ENCODE measurements at places on chromosomes 5 and 9. TPM values are rescaled to one million over a fixed set of nuclear protein-coding genes. Genes with fewer than 3 reads are reported as not detected.

PCDHB8 gene
- 1.3 TPM for polyA plus RNA-seq

EIF4E1B gene
- polyA plus RNA-seq = 0.08 TPM

SPATA31E1 gene
- polyA plus RNA-seq = not detected

IRGM gene
- polyA plus RNA-seq = 1.2 TPM

DCAF12 gene
- polyA plus RNA-seq = 64.7 TPM

SVEP1 gene
- 7.4 TPM for polyA plus RNA-seq

DNA sequence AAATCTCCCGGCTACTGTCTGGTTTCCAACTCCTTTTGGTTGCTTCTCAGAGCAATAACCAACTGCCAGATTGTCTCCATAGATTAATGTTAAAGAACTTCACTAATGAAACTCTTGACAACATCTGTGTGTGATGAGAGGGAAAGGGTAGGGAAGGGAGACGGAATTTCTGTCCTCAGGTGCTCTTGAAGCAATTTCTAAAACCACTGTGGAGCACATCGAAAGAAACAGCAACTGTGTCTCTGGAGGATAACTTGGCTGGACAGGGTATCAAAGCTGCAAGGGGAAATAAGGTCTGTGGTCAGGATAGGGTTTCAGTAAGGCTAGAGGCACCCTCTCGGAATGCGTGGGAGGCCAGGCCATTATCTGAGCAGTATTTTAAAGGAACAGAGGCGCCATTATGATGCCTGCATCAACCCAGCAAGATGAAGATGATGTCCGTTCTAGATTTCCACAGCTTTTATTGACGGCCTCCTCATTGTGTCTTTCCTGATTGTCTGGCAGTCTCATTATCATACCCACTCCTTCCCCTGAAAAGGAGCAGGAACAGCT is 76.6 kb downstream of the RORB start:
- peak; percentile 12 for DNase-seq

DNA sequence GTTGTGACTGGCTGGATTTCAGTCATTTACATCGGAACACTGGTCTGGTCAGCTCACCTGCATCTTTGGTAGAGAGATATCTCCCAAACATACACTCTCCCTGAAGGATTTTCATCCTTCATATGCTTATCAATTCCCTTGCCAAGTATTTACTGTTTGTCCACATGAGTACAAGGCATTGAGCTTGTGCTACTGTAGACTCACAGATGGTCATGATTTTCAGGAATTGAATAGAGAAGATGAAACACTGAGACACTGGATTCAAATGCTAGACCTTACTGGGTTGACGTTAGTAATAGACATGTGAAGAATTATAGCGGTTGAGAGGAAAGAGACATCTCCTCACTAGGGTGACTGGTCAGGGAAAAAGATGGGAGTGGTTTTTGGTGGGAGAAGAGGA is 62.9 kb upstream of the ABL1 start:
- DNase-seq = no peak

DNA sequence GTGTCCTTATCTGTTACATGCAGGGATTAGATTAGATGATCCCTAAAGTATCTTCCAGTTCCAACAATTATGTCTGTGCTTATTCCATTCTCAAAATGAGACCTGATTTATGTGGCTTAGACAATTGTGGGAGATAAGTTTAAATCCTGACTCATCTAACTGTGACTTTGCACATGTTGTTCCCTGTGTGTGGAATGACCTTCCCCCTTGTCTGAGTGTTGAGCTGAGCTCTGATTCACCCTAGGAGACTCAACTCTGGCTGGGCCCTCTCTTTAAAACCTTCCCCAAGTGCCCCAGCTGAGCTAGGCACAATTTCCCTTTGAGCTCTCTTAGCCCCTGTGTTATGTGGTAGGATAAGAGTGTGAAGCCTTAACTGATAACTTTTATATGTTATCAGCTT is 118.9 kb upstream of the ELL2 start:
- no peak for DNase-seq

DNA sequence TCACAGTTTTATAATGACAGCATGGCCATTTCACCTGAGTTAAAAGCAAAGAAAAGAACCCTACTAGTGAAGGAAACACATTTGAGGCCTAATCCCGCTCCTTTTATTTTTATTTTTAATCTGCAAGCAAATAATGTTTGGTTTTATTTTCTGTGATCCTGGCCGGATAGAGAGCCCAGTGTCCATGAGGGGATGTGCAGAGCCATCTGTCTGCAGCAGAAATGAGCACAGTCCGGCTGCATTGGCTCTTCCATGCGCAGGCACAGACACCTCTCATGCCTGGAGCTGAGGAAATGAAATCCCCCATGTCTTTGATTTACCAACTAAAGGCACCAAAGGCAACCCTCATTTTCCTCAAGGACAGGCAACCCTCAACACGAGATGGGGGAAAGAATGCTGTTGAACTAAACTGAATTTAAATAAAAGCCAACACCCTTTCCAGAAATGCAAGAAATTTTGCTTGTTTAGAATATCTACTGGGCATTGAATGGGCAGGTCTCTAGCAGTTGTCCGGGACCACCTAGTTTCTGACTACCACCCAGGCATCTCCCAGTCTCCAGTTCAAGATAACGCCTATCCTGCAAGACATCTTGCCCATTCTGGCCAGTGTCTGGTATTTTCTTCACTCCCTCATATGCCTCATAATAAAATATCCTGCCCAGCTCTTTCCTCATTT is 47.9 kb upstream of the SEMA6A start:
- no peak for DNase-seq

DNA sequence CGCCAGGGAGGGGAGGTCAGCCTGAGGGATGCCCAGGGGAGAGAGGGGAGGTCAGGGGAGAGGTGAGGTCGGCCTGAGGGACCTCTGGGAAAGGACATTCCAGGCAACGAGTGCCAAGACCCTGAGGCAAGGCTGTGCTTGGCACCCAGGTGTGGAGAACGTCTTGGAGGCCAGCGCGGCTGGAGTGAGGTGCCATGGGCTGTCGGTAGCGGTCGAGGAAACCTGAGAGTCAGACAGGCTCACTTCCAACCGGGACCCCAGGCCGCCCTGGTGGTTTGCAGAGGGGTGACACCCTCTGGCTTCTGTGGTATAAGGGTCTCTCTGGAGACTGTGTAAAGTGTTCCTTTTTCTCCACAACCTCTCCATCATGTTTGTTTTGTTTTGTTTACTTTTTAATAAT is 82.9 kb downstream of the CACNA1B start:
- no peak for DNase-seq

DNA sequence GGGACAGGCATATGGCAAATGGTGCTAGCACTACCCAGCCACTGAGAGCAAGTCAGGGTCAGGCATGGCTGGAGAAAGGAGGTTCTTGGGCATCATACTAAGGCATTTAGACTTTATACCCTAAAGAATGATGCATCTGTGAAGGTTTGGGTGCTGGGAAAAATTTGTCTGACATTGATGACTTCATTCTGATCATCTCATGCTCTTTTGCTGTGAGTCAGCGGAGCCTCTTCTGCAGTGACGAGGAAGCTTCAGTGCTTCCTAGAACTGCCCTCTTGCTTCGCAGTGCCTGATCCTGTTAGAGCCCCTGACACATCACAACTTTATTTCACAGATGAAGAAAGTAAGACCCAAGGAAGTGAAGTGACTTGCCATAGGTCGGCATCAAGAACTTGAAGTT is 266.6 kb upstream of the GAS1 start:
- no peak for DNase-seq

DNA sequence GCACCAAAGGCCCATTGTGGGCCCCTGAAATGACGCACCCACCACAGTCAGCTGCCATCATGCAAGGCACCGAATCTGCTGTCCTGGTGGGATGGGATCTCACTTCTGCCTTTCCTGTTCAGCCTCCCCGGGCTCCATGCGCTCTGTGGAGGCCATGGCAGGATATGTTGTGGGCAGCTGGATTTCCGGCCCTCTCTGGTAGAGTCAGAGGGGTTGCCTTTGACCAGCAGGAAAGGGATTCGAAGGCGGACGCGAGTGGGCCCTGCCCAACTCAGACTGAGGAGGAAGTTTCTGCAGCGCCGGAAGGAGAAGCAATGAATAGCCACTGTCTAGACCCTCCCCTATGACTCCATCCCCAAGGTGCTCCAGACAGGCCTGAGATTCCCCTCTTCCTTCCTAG is 35.5 kb downstream of the GADD45G start:
- DNase-seq = no peak

DNA sequence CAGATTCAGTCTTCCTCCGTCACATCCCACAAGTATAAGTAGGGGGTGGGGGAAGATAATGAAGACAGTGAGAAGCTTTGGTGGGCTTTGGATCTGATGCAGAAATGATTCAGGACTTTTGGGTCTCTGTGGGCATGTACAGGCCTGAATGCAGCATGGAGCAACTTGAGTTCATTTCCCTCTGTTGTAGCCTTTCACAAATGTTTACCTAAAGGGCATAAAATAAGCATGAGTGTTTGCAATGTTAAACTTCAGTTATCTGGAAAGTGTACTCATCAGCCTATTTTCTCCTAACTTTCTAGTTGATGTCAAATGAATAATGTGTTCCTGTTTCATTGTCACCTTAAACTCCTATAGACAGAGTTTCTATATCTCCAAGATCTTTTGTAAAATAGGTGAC is 39.3 kb downstream of the GARNL3 start:
- no peak for DNase-seq

DNA sequence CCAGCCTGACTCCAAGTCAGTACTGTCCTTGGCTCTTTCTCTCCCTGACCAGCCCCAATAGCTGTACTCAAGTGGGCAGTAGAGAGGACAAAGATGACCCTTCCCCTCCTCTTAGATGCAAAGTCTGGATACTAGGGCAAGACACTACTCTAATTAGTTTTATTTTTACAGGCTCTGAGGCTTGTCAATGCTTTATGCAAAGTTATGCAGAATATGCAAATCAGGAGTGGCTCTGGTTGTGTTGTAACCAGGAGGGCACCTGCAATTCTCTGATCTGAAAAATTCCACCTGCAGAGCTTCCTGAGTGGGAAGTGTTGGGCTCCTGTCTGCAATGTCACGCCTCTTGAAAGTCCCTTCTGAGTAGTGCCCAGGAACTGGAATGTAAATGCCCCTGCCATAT is 201.5 kb downstream of the RGS3 start:
- DNase-seq = no peak

DNA sequence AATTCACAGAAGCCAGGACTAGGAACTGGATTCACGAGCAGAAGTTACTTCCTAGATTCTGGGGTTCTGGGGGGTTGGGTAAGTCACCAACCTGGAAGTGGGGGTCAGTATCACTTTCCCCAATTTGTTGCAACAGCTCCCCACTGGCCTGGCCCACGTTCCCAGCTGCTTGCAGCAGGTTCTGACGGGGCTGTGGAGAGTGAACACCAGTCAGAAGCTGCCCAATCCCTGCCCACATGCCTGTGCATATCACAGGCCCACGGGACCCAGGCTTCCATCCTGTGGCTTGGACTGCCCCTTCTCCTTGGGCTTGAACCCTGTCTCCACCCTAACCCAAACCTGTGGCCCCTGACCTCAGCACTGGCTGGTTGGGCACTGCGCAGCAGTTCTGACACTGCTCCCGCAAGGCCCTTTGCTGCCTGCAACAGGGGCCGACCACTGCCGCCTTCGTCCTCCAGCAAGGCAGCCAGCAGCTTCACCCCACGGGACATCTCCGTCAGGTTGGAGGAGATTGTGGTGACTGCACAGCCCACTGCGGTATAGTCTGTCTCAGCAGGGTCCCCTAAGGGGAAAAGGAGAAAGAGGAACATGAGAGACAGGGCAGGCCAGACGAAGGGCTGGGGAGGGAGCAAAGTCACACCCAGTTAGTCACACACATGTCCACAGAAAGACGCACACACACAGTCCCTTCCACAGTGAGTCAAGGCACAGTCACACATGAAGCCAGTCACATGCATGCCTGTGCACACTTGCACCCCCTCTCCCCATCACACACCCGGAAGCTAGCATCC is 13.1 kb downstream of the TLN1 start:
- DNase-seq = no peak

- DNase-seq = no peak
Measured at GRCh38 chr5:55052383-55052931, 28.4 kb downstream of the GZMK start.

GRCh38 chr9:33628865-33629410 is 104.9 kb downstream of the ANKRD18B start:
- DNase-seq = no peak

GRCh38 chr5:125011947-125012346 is 265.5 kb upstream of the ZNF608 start:
- DNase-seq = no peak

- DNase-seq = no peak
Measured at GRCh38 chr9:78243130-78243529, 7.3 kb downstream of the CEP78 start.

GRCh38 chr9:14183001-14183400 is 130.9 kb downstream of the NFIB start:
- DNase-seq = no peak

DNA sequence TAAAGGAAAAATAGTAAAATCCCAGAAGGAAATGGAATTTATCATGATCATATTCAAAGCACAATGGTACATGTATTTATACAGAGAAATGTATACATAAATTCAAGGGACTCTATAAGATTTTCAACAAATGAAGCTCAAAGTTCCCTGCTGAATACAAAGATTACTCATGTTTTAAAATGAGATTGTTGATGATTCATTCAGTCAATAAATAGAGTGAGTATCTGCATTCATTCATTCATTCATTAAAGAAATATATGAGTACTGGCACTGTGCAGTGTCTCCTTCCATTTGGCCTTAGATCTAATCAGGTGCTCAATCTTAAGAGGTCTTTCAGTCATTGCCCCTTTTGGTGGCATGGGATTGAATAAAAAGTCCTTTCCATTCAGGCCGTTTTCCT is 310.0 kb downstream of the KIAA0825 start:
- no peak for DNase-seq

GRCh38 chr5:56037531-56038010 is 42.8 kb upstream of the IL6ST start:
- no peak for DNase-seq

DNA sequence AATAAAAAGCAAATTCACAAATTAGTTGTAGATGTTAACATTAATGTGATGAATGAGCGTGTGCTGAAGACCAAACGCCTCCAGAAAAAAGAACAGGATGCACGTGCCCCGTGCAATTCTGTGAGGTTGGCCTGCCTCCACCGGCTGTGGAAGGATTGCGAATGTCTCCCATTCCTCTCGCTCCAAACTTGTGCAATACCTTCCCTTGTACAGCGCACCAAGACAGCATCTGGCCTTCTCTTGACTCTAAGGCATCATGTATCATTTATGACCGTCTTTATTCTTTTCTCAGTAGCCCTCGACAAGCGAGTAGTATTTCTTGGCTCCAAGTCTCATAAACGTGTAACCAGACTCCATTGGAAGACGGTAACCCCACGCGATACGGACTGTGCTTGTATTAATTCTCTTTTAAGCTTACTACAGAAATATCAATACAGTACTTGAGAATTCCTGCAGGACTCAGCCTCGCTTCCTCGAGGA is 1.5 kb upstream of the TESK1 start:
- no peak for DNase-seq

- no peak for DNase-seq
Measured at GRCh38 chr5:142597546-142598337, 88.1 kb downstream of the FGF1 start.
